ENCODE measurements at places on chromosomes 16 and 17. TPM values are rescaled to one million over a fixed set of nuclear protein-coding genes. Genes with fewer than 3 reads are reported as not detected.

Gene C17orf50
- total RNA-seq = 0.74 TPM

GRCh38 chr17:81695211-81695610 is 8.0 kb upstream of the MRPL12 start:
- H3K4me1 ChIP-seq = no peaks in the 10 kb centered on the region
- H3K36me3 ChIP-seq = peaks cover 28% of the 10 kb centered on the region
- H3K4me3 ChIP-seq = no peak overlapping the region
- no peak overlapping the region for H3K27ac ChIP-seq

DNA sequence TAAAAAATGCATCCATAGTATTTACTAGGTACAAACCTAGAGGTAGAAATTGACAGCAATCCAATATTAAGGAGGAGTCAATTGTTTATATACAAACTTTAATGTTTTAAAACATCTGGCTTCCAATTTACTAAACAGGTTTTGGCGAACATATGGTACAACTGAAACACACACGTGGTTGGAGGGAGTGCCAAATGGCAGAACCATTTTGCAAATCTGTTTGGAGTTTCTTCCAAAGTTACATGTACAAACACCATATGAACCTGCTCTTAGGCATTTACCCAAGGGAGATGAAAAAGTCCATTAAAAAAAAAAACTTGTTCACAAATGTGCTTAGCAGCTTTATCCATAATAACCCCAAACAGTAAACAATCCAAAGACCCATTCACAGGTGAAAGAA is 159.8 kb upstream of the MYOCD start:
- no peak overlapping the region for H3K27ac ChIP-seq
- H3K36me3 ChIP-seq = no peaks in the 10 kb centered on the region
- no peaks in the 10 kb centered on the region for H3K4me1 ChIP-seq
- H3K27me3 ChIP-seq = no peaks in the 10 kb centered on the region

DNA sequence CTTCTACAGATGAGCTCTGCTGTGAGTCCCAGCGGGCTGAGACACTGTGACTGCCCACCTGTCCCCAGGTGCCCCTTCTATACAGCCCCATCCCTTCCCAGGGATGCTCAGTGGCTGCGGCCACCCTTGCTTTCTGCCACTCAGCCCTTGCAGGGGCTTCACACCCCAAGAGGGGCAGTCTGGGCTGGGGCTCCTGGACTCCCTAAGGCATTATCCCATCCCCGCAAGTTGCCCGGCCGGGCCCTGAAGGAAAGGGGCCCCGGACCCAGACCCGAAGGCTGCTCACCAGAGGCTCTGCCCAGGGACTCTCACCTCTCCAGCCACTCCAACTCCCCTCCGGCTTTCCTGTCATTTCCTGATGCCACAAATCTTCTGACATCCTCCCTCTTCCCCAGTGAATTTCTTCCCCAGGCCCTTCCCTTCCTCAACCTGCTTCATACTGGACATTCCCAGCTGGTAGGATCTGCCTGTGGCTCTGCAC is 88.5 kb upstream of the TOB1 start:
- no peak overlapping the region for H3K4me3 ChIP-seq
- no peak overlapping the region for H3K27ac ChIP-seq
- no peak for DNase-seq
- no peaks in the 10 kb centered on the region for H3K27me3 ChIP-seq
- no peaks in the 10 kb centered on the region for H3K36me3 ChIP-seq

DNA sequence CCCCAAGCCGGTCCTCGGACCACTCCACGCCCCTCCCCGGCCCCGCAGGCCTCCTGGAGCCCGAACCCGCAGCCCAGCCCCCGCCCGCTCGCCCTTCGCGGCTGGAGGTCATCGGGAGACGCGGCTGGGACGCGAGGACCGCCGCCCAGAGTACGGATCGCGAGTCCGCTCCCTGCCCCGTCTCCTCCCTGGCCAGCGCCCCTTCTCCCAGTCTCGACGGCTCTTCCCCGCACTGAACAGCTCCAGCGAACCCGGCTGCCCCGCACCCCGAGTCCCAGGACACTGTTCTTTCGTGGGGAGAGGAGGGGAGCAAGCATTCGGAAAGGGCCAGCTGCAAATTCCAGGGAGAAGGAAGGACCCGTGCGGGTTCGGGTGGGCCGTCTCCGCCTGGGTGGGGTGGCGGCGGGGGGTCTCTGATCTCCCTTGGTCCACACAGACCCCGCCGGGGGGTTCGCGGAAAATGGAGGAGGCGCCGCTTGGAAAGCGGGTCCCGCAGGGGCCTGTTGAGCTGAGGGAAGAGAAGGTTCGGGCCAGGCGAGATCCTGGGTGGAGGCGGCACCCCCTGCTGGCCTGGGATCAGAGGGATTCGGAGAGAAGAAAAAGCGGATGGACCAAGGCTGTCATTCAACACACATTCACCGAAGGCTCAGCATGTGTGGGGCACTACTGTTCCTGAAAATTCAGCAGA is 632 bp upstream of the RTN4RL1 start:
- peaks cover 6% of the 10 kb centered on the region for H3K4me1 ChIP-seq
- DNase-seq = peak; percentile 75
- H3K4me3 ChIP-seq = peak overlapping the region; percentile 81

- H3K27ac ChIP-seq = no peak overlapping the region
- DNase-seq = no peak
- no peak overlapping the region for H3K4me3 ChIP-seq
- H3K4me1 ChIP-seq = no peaks in the 10 kb centered on the region
- no peaks in the 10 kb centered on the region for H3K36me3 ChIP-seq
These were observed 14.5 kb downstream of the CD2BP2 start for GRCh38 chr16:30340621-30341020.

Gene C16orf54
- not detected for total RNA-seq

GRCh38 chr17:28992625-28993600 is 12.9 kb downstream of the SEZ6 start:
- no peak overlapping the region for H3K27ac ChIP-seq
- H3K36me3 ChIP-seq = no peaks in the 10 kb centered on the region
- peaks cover 22% of the 10 kb centered on the region for H3K4me1 ChIP-seq
- H3K4me3 ChIP-seq = no peak overlapping the region
- peak; percentile 48 for DNase-seq

- H3K27me3 ChIP-seq = no peaks in the 10 kb centered on the region
- no peaks in the 10 kb centered on the region for H3K36me3 ChIP-seq
- no peak overlapping the region for H3K27ac ChIP-seq
These were observed 33.2 kb downstream of the TMEM235 start for GRCh38 chr17:78264590-78264989.

Gene UMOD
- not detected for total RNA-seq

DNA sequence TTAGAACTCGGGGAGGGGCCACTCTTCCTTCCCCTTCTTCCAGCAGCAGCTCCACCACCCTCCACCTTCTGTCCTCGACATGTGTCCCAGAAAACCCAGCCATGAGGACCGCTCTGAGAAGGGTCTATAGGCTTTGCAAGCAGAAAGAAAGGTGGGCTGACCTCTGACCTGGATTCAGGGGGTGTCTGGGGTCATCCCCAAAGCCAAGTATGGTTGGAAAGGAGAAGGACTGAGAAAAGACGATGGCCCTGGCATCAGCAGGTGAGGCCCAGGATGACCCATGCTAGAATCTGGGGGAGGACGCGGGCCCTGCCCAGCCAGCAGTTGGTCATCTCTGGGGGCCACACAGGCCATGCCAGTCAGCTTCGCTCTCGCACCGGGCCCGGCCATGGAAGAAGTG is 6.1 kb upstream of the SMIM5 start:
- H3K27me3 ChIP-seq = no peaks in the 10 kb centered on the region
- no peak for DNase-seq
- peaks cover 5% of the 10 kb centered on the region for H3K4me1 ChIP-seq

- DNase-seq = no peak
- no peak overlapping the region for H3K27ac ChIP-seq
- H3K4me3 ChIP-seq = no peak overlapping the region
- H3K27me3 ChIP-seq = no peaks in the 10 kb centered on the region
These were observed 17.7 kb downstream of the KDM8 start for GRCh38 chr16:27220991-27221390.

DNA sequence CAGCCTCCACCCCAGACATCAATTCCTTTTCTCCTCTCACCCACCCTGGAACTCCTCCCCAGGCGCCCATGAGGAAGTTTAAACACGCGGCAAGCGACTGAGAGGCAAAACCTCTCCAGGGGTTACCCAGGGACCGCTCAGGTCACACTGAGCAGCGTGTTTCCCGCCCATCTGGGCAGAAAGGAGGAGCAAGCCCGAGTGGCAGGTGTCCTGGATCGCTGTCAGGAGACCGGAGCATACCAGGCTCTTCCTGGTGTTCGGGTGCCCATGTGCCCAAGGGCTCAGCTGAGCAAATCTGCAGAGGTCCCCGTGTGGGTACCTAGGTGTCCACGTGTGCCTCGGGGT is 491 bp downstream of the SLC25A19 start:
- H3K4me3 ChIP-seq = peak overlapping the region; percentile 59
- H3K27ac ChIP-seq = peak overlapping the region; percentile 39
- no peak for DNase-seq
- H3K36me3 ChIP-seq = no peaks in the 10 kb centered on the region

Gene DNAAF1
- total RNA-seq = 1.3 TPM

DNA sequence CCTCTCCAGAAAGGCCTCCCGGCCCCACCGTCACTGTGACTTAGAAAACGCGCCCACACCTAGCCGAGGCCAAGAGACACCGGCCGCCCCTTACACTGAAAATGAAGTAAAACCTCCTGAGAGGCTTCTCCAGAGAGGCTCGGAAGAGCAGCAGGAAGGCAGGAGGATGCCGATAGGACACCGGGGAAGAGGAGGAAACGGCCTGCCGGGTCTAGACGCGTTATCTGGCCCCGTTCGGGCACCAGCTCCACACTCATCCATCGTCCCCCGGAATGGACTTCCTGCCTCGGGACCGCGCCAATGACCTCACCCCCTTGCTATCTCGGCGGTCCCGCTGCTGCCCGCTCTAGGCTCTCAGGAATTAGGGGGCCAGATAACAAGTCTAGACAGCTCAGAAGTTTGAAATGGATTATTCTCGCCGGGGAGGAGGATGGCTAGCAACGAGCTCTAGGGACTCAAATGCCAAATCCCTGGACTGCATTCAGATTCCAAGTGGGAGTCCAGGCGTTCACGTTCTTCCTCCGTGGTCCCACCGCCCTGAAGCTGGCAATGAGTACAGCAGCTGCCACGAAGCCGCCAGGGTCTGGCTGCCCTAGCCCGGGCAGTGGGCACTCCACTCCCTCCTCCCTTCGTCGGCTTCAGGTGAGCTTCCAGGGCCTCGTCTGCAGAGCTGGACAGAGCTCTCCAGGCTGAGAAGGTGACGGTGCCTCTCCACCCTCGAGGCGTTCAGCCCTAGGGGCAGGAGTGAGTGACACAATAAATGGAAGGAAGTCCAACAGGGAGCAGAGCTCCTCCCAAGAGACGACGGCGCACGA is 350.9 kb downstream of the FOXL1 start:
- H3K4me1 ChIP-seq = peaks cover 34% of the 10 kb centered on the region
- DNase-seq = peak; percentile 20
- H3K27ac ChIP-seq = peak overlapping the region; percentile 76
- no peaks in the 10 kb centered on the region for H3K27me3 ChIP-seq
- H3K36me3 ChIP-seq = no peaks in the 10 kb centered on the region

DNA sequence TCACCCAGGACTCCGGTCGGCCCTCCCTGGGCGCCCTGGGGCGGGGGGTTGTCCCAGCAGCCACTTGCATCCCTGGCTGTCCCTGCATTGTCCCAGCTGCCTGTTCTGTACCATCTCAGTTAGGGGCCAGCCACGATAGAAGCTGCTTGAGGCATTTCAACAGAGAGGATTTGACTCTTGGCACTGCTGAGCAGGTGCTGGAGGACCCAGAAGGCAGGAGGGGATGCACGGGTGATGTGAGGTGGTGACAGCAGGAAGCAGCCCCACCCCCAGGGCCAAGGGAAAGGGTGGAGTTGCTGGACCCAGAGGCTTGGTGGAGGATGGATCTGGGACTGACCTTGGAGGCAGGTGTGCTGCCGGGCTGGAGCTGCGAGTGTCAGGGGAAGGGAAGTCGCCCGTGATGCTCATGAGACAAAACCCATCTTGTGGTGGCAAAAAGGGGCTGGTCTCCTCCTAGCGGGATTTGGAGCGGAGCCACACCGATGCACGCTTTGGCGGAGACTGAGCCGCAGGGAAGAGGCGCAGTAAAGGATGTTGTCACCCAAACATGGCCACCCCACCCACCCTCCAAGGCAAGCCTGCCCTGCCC is 188.0 kb upstream of the GSE1 start:
- no peak overlapping the region for H3K27ac ChIP-seq
- no peaks in the 10 kb centered on the region for H3K27me3 ChIP-seq
- no peak overlapping the region for H3K4me3 ChIP-seq
- H3K4me1 ChIP-seq = peaks cover 10% of the 10 kb centered on the region
- DNase-seq = no peak

GRCh38 chr16:986925-987582 is 5.5 kb downstream of the SOX8 start:
- no peaks in the 10 kb centered on the region for H3K4me1 ChIP-seq
- DNase-seq = no peak
- no peak overlapping the region for H3K4me3 ChIP-seq
- peaks cover 23% of the 10 kb centered on the region for H3K27me3 ChIP-seq
- no peaks in the 10 kb centered on the region for H3K36me3 ChIP-seq

Gene CSH1
- total RNA-seq = not detected

DNA sequence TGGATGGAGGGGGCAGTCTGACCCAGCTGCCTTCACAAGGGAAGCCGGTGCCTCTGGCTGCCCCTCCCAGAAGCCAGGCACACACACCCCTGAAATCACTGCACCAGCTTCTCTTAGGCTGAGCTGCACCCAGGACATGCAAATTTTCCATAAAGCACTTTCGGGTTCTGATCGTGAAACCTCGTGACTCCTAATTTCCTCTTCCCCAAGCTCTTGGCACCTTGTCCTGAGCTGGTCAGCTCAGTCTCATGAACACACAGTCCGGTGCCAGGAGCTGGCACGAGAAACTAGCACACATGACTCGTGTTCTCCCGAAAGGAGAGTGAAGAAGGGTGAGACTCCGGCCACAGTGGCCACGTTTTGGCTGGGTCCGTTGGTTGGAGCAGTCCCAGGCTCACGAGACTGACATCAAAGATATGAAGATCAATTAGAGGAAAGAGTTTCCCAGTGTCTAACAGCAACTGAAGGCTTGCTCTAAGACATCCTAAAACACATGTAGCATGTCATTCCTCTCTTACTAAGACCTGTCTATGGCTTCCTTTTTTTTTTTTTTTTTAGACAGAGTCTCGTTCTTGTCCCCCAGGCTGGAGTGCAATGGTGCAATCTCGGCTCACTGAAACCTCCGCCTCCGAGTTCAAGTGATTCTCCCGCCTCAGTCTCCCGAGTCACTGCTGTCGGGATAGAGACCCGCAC is 9.2 kb upstream of the ABR start:
- H3K4me3 ChIP-seq = no peak overlapping the region
- DNase-seq = peak; percentile 86
- H3K27me3 ChIP-seq = no peaks in the 10 kb centered on the region
- peaks cover 3% of the 10 kb centered on the region for H3K4me1 ChIP-seq

GRCh38 chr17:50484386-50485155 is 5.9 kb downstream of the RSAD1 start:
- no peak overlapping the region for H3K4me3 ChIP-seq
- DNase-seq = no peak
- H3K27me3 ChIP-seq = no peaks in the 10 kb centered on the region
- peaks cover 4% of the 10 kb centered on the region for H3K36me3 ChIP-seq

Data from cardiac muscle cell (in vitro differentiated cells and primary cell).